ENCODE measurements at places on chromosomes 4 and X.
A peak's percentile ranks its signal among the peaks of the same experiment; 100 is the strongest.

DNA sequence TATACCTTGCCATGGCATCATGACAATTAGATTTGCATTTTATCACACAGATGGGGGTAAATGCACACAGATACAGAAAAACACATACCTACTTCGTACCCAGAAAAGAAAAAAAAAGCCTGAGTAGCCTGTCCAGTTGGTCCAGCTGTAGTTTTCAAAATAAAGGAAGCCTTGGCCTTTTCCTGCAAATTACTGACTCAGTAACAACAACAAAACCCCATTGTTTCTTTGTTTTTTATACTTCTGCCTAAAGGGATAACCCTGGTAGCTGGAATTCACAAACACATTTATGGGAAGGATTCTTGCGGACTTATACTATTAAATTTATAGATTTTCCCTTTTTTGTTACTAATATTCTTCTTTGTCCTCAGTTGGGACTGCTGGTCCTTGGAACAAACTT lies 156.4 kb upstream of the PCDH10 start:
- no peak for DNase-seq

- DNase-seq = no peak
These were observed 204.6 kb downstream of the PDGFRA start for GRCh38 chr4:54433686-54434085.

DNA sequence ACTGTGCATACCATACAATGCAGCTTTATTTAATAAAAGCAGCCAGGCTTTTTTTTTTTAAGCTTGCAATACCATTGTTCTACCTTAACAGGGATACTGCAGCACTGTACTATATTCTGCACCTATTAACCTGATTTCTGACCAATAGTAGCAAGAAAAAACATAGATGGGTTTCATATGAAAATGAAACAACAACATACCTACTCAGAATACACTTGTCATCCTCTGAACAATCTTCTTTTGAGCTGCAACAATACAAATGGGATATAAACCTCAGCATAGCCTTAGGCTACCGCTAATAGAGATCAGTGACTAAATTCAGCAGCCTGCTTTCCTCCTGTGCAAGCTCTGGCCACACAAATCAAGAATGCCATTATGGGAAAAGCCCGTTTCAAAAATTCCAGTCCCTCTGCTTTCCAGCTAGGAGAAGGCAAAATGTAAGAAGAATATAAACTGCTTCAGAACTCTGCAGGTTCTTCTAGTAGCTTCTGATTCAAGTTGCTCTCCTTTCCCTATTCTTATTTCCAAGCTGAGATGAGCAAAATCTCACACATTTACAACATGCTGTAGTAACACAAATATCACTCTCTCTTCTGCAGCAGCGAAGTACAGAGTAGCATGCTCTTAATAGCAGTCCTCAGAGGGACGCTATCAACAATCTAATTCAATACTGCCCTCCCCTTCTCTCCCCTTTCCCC lies 143.4 kb downstream of the KLHL13 start:
- DNase-seq = no peak

- DNase-seq = peak; percentile 26
These were observed 19.2 kb downstream of the PPP3CA start for GRCh38 chr4:101328063-101328602.

DNA sequence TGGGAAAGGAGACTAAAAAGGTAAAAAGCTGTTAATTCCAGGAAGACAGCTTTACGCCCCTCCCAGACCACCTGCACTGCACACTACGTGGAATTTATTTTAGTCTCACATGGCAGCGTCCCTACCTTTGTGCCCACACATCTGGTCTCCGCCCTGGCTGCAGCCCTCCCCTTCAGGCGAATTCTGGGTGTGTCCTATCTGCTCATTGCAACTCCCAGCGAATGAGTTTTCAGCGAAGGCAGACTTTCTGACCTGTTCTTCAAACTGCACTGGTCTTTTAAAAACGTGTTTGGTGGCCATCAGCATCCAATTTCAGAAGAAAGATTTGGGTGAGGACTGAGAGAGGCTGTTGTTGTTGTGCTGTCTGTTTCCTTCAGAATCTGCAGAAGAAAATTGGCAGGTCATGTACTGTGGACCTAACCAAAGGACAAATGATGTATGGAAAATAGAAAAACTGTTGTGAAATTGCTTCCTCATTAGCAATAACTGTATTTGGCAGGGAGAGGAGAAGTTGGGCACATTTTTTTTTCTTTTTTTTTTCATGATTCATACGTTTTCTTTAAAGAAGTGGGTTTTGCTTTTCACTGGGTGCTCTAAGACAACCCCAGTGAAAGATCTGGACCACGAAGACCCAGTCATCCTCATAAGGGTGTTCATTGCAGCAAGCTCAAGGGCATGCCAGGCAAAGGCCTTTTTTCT lies 4.2 kb downstream of the TLR8 start:
- DNase-seq = no peak

DNA sequence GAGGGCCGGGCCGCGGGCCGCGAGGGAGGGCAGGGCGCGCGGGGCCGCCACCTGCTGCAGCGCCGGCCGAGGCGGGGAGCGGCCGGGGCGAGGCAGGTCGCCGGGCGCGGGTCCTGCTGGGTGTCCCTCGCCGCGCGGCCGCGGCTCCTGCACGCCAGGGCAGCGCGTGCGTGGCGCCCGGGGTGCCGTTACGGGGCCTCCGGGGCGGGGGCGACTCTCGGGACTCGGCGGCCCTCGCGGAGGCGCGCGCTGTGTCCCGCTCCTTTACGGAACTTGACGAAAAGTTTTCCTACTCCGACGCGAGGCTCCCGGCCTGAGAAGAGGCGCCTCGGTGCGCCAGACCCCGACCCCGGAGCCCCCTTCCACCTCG lies 329 bp downstream of the TBC1D14 start:
- DNase-seq = no peak

- DNase-seq = no peak
These were observed 39.9 kb downstream of the PSAPL1 start for GRCh38 chr4:7394681-7395451.

DNA sequence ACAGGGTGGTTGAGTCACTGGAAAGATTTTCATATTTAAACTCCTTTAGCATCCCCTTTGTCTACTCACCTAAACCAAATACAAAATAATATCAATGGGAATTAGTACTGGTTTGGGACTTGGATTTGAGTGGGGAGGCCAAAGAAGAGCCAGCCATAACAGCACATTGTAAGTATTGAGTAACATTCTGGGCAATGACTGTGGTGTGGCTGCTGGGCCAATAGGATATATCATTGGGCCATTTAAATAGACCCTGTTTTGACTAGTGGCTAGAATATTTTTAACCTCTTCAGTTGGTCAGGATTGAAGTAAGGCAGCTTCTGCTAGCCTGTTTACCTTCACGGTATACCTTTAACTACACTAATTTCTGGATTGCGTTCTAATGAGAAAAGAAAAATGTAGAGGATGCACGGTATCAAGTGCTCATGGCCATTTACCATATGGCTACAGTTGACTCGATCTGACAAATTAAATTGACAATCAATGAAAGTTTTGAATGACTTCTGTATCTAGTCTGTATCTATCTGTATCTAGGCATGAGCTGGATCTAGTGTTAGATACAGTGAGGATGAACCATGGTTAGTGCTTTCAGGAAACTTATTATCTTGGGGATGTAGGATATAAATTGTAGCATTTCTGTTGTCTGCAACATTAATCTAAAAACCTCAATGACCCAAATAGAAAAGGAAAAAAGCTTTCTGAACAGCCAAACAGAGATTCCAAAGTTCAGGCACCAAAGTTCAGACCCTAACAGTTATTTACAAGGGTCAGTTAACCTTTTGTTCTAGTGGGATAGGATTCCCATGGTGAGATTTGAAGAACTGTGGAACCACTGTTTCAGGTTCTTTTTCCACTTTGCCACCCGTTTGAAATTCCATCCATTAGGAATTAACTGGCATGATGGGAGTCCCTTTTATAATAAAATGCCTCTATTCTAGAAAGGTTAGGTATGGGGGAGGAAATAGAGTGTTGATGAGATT lies 6.8 kb upstream of the ALB start:
- no peak for DNase-seq

- no peak for DNase-seq
These were observed 518.8 kb upstream of the FTHL17 start for GRCh38 chrX:31590581-31591114.

DNA sequence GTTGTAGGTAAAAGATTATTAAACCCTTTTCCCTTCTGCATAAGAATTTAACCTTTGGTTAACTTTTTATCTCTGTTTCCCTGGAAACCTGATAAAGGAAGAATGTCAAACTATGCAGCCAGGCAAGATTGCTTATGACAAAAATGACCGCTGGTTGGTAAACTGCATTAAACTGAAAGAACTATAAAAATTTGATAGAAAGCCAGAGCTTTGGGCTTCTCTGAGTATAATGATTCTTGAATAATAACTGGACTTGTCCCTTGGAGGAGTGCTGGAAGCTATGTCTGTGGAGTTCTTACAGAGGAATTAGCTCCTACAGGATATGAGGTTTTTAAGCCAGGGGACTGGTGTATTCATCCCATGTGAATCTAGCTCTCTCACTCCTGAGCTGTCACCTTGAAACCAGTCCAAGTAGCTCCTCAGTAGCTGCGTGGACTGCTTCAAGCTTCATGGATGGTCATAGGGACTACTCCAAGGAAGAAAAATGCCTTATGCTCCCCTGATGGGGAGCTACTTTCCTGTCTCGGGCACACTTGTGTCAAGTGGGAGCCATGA lies 52.0 kb downstream of the RASL11B start:
- DNase-seq = no peak

DNA sequence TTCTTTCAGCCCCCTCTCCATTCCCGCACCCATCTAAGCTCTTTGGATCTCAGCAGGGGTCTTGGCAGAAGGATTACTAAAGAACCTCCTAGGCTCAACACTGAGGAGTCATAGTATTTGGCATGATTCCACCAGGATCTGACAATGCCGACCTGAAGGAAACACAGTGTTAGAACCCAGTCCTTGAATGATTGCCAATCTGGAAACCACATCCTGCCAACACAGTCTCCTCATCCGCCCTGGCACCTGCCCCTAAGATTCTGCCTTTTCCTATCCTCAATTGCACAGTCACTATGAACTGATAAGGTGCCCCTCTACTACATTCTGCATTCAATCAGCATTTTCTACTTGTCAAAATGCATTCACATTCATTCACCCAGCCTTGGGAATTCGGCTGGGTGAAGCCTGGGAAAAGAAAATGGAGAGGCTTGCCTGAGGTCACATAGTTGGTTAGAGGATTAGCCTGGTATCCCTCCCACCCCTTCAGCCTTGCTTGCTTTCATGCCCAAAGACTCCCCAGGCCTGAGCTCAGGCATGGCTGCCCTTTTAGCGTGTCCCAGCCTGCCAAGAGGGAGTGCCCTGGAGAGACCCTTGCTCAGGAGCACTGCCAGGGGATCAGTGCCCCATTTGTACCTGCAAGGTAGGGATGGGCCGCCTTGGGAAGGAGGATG lies 2.2 kb upstream of the CLDN2 start:
- DNase-seq = no peak

GRCh38 chr4:1231637-1232360 lies 17.1 kb downstream of the CTBP1 start:
- DNase-seq = no peak

GRCh38 chr4:168796362-168797106 lies 213.5 kb downstream of the CBR4 start:
- no peak for DNase-seq

DNA sequence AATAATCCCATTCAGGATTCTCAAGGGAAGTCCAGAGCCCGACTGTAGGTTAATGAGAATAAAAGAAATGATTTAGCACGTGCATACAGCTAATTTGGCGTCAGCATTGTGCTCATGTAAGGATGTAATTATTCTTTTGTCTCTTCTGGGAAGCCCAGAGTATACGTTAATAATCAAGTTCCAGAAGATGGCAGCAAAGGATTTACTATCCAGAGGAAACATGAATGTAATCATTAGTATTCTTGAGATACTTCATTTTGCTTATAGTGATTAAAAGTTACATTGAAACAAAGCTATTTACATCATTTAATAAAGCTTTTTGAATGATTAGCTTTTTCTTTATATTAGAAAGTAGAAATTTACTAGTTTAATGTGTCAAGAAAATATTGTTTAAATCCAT lies 27.1 kb upstream of the MAP9 start:
- no peak for DNase-seq

- no peak for DNase-seq
These were observed 112.3 kb downstream of the KLHL8 start for GRCh38 chr4:87108142-87108546.

GRCh38 chr4:27048429-27049238 lies 188.0 kb downstream of the STIM2 start:
- peak; percentile 50 for DNase-seq

- no peak for DNase-seq
These were observed 6.1 kb upstream of the USP11 start for GRCh38 chrX:47226531-47227333.

- no peak for DNase-seq
These were observed 225.1 kb upstream of the GALNTL6 start for GRCh38 chr4:171588051-171588545.

- DNase-seq = no peak
These were observed 61.2 kb downstream of the PAQR3 start for GRCh38 chr4:78878031-78878430.

DNA sequence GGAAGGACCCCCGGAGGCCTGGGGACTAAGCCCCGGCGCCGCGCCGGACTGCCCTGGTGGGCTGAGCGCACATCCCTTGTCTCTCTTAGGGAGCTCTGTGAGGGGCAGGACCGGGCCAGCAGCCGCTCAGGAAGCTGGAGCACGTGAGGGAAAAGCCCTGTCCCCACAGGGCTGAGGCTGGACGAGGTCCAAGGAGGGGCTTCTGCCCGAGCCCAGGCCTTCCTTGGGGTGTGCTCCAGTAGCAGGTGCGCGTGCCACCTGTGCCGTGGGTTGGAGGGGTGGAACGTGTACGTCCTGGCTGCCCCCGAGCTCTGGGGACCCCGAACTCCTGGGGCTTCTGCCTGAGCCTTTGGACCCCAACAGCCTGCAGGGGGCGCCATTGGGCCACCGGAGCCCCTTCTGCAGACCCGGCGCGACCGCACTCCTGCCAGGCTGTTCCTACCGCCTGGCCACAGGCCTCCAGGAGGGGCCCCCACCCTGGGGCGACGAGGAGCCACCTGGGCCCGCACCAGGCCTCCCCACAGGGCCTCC lies 27.2 kb downstream of the TACC3 start:
- DNase-seq = peak; percentile 95

GRCh38 chrX:129823522-129823921 lies 20.2 kb downstream of the ZDHHC9 start:
- no peak for DNase-seq

GRCh38 chr4:164779811-164780216 lies 25.9 kb downstream of the SMIM31 start:
- DNase-seq = peak; percentile 55

- DNase-seq = peak; percentile 53
These were observed 16.2 kb downstream of the AWAT2 start for GRCh38 chrX:70033348-70034051.

GRCh38 chr4:89820010-89820409 lies 17.0 kb downstream of the SNCA start:
- DNase-seq = no peak

Data from GM13976 (cell line).